Epithelial cell of esophagus (primary cell): ENCODE measurements at places on chromosomes 7 and 10.
A peak's percentile ranks its signal among the peaks of the same experiment; 100 is the strongest.

GRCh38 chr10:113488186-113488585, 64.7 kb upstream of the HABP2 start:
- no peak for DNase-seq

DNA sequence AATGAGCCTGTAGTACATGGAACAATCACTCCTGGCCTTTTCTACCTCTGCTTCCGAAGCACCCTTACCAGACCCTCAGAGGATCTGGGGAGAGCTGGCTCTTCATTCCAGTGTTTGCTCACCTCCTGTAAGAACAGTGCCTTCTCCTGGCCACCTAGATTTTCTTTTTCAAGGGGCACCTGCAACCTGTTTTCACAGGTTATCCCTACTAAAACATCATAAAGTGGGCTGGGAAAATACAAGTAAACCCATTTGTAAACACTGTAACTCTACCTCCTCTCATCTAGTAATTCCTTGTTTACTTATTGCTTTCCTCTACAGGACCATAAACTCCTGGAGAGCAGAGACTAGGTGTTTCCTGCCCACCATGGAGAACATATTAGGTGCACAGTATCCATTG, 1.1 kb downstream of the PIK3AP1 start:
- DNase-seq: no peak

DNA sequence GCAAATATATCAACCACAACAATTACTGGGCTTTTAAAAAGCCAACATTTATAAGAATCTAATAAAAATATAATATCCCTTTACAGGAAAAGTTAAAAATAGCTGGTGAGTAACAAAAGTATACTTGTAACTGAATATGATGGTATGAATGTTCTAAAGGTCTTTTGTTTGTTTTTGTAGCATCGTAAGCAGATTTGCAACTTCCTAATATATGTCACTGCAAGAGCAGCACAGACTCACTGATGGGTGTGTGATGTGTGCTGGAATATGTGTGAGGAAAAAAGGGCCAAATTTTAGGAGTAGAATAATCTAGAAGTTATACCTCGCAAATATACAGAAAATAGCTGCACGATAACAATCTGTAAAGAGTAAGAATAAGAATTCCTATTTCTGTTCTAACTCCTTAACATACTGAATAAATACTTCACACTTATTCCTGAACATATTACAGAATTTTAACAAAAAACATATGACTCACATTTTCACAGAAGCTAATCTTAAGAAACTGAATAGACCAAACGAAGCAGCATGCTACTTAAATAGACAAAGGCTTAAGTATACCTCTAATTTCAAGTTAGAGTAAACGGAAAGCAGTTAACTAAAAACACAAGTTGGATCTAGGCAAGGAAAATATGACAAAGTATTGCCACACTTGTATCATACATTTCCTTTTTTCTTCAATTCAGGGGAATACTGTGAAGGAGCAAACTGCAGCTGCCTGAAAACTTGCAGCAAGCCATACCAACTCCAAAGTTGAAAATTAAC, 9.6 kb downstream of the ETV1 start:
- DNase-seq: peak; percentile 7

GRCh38 chr10:94041206-94041605, 47.5 kb downstream of the PLCE1 start:
- no peak for DNase-seq

GRCh38 chr7:122438492-122438891, 133.9 kb upstream of the FEZF1 start:
- no peak for DNase-seq

DNA sequence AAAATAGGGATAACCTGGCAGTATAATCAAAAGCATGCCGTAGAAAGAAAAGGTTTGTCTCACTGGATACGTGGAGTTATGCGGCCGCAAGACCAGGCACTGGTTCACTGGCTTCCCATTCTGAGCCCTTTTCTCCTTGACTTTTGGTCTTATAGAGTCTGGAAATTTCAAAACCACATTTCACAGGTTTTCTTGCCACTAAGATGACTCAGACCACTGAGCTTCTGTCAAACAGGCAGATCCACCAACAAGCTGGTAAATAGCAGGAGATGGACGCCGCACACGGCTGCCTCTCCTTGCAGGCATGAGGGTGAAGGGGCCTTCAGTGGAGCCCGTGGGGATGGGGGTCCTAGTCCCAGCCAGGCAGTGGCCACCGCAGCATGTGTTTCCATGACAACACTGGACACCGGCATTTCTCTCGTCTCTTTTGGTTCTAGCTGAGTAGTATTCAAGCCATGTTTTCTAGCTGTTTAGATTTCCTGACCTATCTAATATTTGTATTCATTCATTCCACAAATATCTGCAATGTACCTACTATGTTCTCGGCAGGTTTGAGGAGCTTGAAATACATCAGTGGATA, 55.5 kb downstream of the KLF6 start:
- peak; percentile 74 for DNase-seq

DNA sequence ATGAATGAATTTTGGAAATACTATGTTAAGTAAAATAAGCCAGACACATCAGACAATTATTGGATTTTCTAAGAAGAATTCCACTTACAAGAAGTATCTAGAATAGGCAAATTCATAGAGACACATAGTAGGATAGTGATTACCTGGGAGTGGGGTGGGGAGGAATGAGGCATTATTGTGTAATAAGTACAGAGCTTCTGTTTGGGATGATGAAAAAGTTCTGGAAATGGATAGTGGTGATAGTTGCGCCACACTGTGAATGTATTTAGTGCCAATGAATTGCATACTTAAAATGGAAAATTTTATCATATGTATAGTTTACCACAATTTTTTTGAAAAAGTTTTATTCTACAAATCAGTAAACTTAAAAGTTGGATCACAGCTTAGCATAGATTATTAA, 297.2 kb upstream of the KAT6B start:
- DNase-seq: peak; percentile 35

GRCh38 chr10:60894786-60895185, 49.2 kb downstream of the RHOBTB1 start:
- DNase-seq: peak; percentile 80

DNA sequence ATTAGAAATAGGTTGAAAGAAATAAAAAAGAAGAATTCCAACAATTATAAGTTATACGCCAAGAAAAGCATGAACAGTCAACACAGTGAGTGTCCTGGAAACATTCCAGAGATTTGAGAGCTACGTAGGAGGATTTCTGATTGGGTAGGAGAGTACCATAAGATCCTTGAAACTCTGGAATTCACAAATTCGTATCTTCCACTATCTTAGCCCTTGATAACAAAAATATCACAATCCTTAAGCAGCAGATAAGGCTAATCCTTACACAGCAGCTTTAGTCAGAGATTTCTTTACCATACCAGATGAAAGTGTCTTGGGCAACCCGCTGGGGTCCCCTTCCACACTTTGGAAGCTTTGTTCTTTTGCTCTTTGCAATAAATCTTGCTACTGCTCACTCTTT, 8.2 kb downstream of the TPK1 start:
- DNase-seq: no peak

GRCh38 chr7:108010377-108010776, 7.4 kb upstream of the LAMB1 start:
- DNase-seq: no peak
